H54 (cell line): ENCODE measurements at places on chromosomes 12 and 14.

DNA sequence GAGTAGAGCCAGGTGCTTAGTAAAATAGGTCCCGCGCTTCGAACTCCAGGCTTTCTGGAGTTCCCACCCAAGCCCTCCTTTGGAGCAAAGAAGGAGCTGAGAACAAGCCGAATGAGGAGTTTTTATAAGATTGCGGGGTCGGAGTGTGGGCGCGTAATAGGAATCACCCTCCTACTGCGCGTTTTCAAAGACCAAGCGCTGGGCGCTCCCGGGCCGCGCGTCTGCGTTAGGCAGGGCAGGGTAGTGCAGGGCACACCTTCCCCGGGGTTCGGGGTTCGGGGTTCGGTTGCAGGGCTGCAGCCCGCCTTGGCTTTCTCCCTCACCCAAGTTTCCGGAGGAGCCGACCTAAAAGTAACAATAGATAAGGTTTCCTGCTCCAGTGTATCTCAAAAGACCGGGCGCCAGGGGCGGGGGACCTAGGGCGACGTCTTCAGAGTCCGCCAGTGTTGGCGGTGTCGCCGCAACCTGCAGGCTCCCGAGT, 3.6 kb downstream of the SSTR1 start:
- no peak for DNase-seq

- no peak for DNase-seq
Observed at GRCh38 chr14:105240811-105241576, 7.3 kb upstream of the BTBD6 start.

DNA sequence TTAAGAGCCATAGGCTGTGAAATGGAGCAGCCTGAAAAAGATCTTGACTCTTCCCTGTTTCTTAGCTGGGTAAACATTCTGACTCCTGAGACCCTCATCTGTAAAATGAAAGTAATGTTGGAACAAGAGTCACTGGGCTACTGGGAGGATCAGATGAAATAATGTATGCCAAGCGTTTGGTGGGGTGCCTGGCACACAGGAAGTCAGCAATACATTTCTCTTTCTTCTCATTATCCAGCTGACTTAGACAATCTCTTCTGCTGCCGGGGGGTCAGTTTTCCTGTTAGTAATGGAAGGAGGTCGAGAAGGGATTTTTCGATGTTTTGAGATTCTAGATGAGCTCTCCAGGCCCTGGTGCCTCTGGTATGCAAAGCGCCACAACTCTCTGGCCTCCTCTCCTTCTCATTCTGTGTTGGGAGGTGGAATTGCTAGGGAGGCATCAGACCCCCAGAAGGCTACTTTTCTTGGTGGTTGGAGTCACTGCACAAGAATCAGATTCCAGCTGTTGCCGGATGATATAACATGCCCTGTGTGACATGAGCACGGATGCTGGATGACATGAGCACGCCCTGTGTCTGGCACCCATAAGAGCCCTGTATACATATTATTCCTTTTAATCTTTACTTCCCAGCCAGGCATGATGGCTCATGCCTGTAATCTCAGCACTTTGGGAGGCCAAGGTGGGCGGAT, 4.3 kb downstream of the OASL start:
- no peak for DNase-seq

- no peak for DNase-seq
Observed at GRCh38 chr12:470133-470532, 10.4 kb downstream of the B4GALNT3 start.

DNA sequence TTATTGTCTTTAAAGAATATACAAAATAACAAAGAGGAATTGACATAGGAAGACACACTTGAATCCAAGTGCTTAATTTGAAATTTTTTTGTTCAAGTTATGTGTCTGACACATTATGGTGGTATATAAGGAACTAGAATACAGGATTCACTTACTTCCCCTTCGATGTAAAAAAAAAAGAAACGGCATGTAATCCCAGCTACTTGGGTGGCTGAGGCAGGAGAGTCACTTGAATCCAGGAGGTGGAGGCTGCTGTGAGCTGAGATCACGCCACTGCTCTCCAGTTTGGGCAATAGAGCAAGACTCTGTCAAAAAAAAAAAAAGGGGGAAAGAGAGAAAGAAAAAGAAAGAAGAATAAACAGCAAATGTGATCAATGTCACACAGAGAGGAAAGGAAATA, 8.9 kb downstream of the CLEC12A start:
- no peak for DNase-seq

GRCh38 chr14:22593189-22593588, 4.2 kb upstream of the DAD1 start:
- DNase-seq: no peak

DNA sequence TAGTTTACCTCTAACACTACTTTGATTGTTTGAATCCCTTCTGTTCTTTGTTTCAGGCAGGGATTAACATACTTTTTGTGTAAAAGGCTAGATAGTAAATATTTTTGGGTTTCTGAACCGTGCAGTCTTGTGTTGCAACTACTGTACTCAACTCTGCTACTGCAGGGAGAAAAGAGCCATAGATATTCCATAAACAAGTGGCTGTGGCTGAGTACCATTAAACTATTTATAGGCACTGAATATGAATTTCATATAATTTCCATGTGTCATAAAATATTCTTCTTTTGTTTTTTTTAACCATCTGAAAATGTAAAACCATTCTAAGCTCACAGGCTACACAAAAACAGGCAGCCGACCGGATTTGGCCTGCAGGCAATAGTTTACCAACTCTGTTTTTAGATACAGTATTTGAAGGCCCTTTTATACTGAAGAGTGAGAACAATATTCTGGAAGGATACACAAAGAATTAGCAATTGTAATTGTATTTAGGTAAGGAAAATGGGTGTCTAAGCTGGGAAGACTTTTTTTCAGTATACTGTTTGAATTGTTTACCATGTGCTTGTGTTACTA, 15.7 kb downstream of the NR1H4 start:
- DNase-seq: no peak

DNA sequence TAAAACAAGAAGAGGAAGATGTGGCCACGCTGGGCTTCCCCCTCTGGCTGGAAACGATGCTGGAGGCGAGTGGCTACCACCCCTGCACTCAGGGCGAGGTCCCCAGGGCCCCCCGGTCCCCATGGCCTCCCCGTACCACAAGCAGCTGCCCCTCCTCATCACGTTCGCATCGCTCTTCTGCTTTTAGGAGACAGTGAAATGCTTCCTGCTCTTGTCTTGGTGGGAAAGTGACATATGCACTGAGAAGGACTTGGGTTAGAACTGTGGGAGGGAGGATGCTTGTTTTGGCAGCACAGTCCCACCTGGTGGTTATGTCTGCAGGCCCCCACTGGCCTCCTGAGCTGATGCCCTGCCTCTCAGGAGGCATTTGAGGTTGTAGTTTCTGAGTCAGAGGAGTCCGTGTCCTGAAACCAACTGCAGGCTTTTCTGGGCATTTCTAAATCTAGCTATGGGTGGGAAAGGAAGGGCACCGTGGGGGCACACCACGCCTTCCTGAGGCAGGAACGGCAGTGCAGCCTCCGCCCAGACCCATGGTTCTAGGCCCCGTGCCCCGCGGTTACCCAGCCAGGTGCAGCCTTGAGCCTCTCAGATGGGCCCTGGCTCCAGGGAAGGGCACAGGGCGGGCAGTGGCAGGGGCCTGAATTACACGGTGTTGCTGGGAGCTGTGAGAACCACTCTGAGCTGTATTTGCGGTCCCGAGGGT, 139.3 kb downstream of the ADGRD1 start:
- DNase-seq: no peak

GRCh38 chr12:38384816-38385378, 68.3 kb downstream of the ALG10B start:
- DNase-seq: no peak

- no peak for DNase-seq
Observed at GRCh38 chr12:131946757-131947156, 3.0 kb upstream of the EP400 start.

DNA sequence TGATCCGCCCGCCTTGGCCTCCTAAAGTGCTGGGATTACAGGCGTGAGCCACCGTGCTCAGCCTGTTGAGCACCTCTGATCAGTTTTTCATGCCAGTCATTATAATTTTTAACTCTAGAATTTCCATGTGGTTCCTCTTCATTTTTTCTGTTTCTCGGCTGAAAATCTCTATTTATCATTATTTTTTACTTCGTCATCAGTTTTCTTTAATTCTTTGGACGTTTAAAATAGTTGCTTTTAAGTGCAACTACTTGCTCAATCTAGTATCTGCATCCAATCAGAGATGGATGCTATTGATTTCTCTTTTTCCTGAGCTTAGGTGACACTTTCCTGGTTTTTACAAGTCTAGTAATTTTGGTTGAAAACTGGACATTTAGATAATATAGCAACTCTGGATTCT, 16.8 kb downstream of the MAPKAPK5 start:
- no peak for DNase-seq
